ENCODE measurements at places on chromosomes 13 and 19.

DNA sequence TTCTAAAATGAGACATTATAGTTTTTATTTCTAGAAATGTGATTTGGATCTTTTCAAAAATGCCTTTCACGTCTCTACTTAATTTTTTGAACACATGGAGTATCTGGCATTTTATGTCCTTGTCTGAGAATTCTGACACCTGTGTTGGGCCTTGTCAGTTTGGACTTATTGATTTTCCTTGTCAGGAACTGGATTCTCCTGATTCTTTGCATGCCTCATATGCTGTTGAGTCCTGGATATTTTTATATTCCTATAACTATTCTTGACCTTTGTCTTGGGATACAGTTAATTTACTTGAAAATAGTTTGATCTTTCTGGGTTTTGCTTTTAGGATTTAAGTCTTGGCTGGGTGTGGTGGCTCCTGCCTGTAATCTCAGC lies 10.3 kb downstream of the ADPRHL1 start:
- no peak for DNase-seq

DNA sequence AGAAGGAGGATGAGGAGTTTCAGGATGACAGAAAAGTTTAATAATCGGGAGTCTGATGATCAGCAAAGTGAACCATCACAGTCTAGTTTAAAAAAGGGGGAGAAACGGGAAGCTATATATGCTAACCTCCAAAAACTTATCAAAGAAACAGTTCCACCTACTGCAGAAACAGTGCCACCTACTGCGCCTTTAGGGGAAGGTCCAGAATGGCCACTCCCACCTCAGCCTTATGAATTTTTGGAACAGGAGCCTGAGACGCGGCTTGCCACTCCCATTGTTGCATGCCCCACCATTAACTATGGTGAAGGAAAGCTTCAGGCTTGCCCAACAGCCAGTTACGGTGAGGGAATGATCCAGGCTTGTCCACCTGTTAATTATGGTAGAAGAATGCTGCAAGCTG lies 929.0 kb downstream of the SLITRK6 start:
- no peak for DNase-seq

DNA sequence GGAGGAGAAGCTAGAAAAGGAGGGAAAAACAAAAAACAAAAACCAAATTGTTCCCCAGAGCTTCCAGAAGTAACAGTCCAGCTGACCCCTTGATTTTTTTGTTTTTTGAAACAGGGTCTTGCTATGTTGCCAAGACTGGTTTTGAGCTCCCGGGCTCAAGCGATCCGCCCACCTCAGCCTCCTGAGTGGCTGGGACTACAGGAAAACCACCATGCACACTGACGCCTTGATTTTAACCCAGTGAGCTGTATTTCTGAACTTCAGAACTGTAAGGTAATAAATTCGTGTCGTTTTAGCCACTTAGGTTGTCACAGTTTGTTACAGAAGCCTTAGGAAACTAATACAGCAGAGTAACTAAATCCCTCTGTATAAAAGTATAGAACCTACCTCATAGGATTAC lies 1.1 kb upstream of the NEK3 start:
- no peak for DNase-seq

- no peak for DNase-seq
Measured at GRCh38 chr19:48043675-48044258, at the start of gene CABP5. Gene CABP5 (minus strand): TSS chr19:48044079. CDS start chr19:48043922, 157 bp downstream.

DNA sequence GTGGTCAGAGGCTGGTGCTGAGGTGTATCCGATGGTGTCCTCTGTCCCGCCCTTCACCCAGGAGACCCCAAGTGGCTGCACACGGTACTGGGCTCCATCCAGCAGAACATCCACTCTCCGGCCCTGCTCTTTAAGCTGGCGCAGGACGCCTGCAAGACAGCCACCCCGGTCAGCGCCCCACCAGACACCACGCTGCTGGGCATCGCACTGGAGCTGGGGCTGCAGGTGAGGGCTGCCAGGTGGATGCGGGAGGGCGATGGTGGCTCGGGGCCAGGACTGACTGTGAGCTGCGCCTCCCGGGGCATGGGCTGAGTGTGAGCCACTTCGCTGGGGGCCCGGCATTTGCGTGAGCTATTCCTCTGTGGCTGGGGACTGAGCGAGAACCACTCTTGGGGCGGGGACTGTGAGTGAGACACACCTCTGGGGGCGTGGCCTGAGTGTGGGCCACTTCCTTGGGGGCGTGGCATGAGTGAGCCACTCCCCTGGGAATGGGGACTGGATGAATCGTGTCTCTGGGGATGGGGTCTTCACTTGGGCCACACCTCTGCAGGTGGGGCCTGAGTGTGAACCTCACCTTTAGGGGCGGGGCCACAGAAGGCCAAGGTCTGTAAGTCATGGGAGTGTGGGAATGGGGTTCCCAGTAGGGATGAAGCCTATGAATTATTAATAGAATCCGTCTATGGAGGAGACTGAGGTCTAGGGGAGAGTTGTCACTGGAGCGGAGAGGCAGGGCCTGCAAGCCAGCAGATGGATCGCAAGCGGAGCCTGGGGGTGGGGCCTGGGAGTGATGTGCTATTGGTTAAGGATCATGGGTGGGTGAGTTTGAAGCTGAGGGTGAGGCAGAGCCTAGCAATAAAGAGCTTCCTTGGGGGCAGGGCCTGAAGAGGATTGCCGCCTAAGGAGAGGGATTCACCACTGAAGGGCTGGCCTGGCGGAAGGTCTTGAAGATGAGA lies 30.5 kb downstream of the ZSWIM4 start:
- DNase-seq: no peak

DNA sequence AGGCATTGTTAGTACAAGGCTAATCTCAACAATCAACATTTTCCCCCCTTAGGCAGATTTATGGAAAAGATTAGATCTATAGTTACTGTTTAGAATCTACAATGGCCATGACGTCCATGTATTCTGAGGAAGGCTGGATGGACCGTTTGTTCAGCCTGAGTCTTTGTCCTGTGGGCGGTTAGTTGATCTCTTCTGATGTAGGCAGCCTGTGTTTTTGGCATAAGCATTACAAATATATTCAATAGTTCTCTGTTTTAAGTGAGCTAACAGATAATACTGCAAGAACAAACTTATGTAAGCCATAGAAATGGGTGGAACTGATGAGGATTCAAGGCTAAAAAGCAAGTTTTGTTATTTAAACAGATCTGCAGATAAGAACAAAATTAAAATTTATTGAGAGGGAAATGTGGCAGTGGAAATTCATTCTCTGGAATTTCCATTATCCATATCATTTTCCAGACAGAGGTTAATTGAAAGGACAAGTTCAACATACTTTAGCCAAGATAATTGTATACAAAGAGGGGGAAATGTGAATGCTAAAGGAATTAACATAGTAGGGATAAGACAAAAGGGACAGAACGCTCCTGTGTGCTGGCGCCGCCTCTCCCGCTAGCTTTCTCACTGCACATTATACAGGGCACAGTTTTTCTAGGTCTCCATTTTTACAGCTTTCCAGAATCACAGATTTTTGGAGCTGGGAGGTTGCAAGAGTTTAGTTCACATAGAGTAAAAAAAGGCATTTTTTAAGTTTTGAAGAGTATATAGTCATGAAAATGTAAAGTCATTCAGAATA lies 48.6 kb downstream of the FAM124A start:
- DNase-seq: no peak

GRCh38 chr19:28257396-28257795 lies 955.6 kb downstream of the UQCRFS1 start:
- DNase-seq: no peak

DNA sequence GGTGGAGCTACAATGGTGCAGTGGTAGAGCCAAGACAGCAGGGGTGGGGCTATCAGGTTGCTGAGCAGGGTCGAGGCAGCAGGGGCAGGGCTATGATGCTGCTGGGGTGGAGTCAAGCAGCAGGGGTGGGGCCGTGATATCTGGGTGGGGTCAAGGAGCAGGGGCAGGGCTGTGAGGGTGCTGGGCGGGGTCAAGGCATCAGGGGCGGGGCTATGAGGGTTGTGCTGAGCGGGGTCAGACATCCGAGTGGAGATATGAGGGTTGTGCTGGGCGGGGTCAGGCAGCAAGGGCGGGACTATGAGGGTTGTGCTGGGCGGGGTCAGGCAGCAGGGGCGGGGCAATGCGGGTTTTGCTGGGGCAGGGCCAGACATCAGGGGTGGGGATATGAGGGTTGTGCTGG lies 14.7 kb downstream of the HCN2 start:
- no peak for DNase-seq

DNA sequence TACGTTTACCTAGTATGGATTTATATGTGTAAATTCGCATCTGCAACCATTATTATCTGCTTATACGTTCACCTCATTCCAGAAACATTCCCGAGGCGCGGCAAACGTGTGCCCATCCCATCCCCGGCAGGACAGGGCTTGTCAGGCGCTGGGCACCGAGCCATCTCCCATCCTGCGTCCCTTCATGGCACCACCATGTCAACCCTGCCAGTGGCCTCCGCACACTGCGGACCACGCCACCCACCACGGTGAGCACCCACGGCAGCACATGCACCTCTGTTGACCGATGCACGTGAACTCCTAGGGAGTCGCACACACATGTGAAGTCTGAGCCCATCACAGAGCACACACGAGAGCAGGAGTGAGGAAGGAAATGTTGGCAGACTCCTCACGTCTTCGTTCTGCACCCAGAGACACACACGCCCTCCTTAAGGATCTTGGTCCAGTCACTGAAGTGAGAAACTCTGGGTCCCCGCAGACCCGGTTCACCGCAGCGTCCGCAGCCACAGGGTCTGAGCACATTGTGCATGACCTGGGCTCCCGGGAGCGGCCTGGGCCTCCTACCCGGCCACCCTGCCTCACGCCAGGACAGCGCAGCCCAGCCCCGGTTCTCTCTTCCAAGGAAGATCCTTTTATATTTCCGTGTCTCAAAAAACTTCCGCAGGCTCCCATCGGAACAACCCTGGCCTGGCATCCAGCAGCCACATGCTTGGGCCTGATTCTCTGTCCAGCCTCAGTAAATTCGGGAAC lies 68.4 kb upstream of the C13orf46 start:
- no peak for DNase-seq

GRCh38 chr19:31314849-31315629 lies 34.2 kb downstream of the TSHZ3 start:
- DNase-seq: no peak

DNA sequence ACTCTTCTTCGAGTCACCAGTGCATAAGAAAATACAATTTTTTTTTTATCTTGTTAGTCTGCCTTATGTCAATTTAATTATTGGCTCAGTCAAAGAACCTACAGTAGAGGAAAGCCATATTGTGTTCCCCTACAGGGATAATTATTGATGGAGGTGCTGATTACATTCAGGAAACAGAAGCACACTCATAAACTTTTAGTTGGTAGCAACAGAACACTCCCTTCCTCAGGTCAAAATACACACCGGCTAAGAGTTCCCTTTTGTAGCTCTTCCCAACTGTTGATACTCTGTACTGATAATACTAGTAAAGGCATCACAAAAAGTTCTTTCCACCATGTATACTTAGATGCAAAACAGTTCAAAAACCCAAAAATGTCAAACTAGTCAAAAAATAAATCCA lies 18.4 kb downstream of the FOXO1 start:
- no peak for DNase-seq

DNA sequence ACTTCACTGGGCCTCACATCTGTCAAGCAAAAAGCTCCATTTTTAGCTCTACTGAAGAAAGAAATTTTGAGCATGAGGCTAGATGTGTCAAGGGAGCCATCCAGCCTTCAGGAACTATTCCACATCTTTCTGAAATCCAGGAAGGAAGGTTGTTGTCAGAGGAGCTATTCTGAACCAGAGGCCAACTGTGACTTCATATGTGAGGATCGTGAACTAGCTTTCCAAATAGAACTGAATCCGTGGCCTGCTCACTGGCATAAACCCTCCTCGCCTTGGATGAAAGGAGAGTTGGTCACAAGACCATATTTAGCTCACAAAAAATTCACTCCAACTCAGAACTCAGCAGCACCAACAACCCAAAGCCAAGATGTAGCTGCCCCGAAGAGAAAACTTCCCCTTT lies 195.8 kb downstream of the FOXO1 start:
- no peak for DNase-seq

GRCh38 chr19:55831846-55832245 lies at the start of gene NLRP11:
Gene NLRP11 (minus strand): TSS chr19:55831999. CDS start chr19:55818174, 13,825 bp downstream.
- DNase-seq: no peak

- DNase-seq: no peak
Measured at GRCh38 chr13:50686551-50686950, 156.9 kb downstream of the DLEU7 start.

- no peak for DNase-seq
Measured at GRCh38 chr13:74217811-74218210, 83.6 kb upstream of the KLF12 start.

DNA sequence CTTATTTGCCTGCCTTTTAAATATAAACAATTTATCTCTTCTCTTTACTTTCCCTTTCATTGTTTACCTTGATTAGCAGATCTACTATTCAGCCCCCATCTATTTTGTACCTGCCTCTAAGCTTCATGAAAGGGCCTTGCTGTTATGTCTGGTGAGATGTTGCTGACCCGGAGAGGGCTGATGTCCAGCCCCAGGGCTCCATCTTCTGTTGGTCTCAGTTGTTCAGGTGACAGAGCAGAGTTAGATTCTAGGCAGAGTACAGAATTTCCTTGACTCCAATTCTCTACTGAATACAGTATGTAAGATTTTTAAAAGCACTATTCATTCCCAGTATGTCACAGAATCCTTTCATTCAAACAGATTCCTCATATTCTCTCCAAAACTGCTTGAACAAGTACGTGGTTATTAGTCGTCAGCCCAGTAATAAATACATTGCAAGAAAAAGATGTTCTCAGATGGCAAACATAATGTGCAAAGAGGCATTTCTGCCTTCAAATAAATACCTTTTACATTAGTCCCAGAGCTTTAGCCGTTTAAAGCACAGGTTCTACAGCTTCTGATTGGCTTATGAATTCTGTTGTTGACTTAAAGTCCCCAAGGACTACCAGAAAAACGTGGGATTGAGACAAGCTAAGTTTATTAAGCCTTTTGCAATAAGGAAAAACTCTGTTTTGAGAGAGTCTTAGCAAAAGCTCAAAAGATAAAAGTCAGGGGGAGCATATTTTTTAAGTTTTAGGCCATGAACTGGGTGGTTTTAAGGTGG lies 159.1 kb downstream of the GPC5 start:
- no peak for DNase-seq

DNA sequence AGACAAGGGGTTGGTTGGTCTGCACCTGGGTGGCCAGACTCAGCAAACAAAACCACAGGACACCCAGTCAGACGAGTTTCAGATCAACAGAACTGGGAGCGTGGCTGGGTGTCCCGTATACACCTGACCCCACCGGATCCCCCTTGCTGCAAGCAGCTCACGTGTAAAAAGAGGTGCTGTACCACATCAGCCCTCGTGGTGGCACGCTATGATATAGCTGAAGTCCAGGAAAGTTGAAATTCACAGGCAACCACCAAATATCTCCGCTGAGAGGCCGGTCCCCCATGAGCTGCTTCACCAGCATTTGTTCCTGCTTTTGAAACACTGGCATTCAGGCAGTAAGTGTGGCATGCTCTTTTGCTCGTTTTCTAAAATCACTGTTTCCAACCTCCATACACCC lies 92.3 kb downstream of the TUBA3C start:
- DNase-seq: no peak

- no peak for DNase-seq
Measured at GRCh38 chr19:311813-312261, 20.6 kb upstream of the PLPP2 start.

DNA sequence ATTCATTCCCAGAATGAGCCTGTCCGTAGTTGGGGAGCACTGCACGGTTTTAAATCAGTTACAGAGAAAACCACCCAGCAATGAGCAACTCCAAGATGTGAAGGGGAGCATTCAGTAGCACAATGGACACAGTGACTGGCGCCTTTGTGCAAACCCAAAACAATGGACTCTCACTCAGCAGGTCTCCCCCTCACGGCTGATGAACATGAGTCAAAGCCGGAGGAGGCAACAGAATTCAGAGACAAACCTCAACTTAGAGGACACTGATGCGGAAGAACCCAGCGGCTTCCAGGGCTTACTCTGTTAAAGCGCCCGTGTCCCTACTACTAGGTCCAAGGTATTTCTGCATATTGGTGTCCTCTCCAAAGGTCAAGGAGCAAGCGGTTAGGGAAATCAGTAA lies 17.7 kb downstream of the PLEKHF1 start:
- no peak for DNase-seq
